HL-60 (cell line): ENCODE measurements at places on chromosomes 2 and 18.

DNA sequence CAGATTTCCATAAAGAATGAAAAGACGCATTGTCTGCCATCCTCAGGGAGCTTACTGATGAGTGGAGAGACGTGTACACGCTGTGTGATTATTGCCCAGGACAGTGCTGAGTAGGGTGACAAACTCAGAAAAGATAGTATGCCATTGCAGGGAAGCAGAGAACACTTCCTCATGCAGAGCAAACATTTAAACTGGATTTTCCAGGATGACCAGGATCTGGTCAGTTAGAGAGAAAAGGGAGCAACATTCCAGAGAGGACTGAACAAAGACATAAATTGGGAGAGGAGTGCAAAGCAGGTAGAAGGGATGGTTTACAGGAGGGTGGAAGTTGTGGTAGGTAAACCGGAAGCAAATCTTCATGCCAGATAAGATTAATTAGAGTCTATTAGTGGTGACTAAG is 2.3 kb downstream of the SLC9A2 start:
- DNase-seq = no peak

DNA sequence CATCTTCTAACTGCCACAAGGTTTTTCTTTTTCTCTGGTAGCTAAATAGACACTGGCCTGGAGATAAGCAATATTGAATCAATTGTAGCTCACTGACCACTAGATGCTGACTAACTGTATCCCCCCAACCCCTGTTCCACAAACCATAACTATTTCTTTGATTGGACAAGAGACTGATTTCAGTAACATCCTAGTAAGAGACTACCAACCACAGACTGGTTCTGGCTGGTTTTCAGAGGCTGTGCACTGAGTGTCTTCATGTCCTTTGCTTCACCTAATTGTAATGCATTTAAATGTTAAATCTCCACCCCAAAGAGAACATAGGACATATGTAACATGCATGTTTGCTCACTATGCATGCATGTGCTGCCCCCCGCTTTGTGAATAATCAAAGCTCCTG is 3.2 kb upstream of the AAK1 start:
- DNase-seq = no peak

DNA sequence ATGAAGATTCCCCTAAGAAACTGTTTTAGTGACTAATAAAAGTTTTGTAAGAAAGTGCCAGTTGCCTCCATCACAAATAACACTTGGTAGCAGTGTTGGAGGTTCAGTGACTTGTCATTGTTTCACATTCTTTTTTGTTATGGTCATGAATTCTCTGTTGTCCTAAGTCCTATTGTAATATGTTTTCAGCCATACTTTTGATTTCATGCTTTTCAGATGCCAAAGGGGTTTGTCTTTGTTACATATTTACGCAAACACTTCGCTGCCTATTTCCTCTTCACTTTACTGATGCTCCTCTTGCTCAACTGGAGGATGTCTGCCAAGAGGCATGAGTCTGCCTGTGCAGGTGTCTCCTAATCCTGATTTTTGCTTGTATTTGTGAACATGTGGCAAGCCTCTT is 66.6 kb downstream of the PHLPP1 start:
- peak; percentile 28 for DNase-seq

GRCh38 chr18:58303363-58303762 is 259.3 kb downstream of the NEDD4L start:
- DNase-seq = no peak

GRCh38 chr2:182698671-182699070 is 17.4 kb upstream of the DNAJC10 start:
- no peak for DNase-seq

- DNase-seq = no peak
These were observed 68.7 kb downstream of the PXDN start for GRCh38 chr2:1675633-1676032.

DNA sequence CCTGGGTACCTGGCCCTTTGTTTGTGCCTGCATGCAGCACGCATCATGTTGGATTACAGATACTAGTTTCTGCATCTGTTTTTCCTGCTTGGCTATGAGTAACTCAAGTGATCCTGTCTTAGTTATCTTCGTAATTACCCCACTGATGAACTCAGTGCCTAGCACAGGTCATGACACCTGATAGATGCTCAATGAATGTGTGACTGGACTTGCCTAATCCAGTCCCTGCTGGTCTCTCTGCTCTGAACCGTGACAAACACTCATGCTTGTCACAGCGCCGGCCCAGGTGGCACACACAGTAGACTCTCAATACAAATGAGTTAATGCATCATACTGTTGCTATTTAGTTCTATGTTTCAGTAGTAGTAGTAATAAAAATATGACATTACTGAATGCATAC is 31.2 kb upstream of the NTSR2 start:
- DNase-seq = no peak

GRCh38 chr2:25597881-25598280 is 75.5 kb downstream of the DTNB start:
- DNase-seq = no peak

GRCh38 chr2:229868794-229869193 is 53.0 kb downstream of the TRIP12 start:
- DNase-seq = no peak

DNA sequence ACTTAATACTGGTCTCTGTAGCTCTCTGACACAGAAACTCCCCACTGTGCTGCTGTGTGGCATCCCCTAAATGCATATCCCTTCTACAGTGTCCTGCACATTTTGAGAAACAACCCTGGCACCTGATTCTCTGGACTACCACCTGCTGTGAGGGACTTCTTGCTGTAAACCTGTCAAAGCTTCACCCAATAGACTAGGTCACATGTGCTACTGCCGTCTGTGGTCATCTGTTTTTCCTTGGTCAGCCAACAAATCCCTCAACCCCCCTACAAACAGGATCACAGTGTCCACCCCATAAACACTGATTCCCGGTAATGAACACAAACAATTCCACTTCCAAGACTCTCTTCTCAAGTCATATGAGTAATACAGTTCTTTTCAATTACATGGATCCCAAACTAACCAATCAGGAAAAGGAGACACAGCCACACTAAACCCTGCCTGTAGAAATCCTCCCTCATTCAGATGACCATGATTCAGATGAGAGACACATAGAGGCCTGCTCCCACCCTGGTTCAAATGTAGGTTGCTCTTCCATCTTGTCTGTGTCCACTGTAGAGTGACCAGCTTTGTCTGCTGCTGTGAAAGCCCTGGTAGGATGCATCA is 1157.4 kb downstream of the RPIA start:
- no peak for DNase-seq

GRCh38 chr2:222939208-222939856 is 78.5 kb downstream of the ACSL3 start:
- DNase-seq = peak; percentile 73

DNA sequence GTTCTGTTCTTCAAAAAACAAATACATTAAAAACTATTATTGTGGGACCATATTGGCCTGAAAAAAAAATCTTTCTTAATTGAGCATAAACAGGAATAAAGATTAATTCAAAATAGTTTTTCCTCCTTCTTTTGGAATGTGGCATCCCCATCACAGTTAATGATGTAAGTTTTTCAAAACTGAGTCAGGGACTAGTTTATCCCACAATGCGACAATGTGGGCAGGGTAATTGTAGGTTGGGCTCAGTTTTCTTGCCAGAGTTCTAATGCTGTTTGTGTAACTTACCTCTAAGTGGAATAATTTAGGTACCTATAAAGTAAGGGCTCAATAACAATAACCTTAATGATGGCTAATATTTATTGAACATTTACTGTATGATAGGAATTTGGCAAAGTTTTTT is 82.0 kb downstream of the PMS1 start:
- no peak for DNase-seq

GRCh38 chr2:188949046-188949818 is 24.9 kb upstream of the COL3A1 start:
- no peak for DNase-seq

DNA sequence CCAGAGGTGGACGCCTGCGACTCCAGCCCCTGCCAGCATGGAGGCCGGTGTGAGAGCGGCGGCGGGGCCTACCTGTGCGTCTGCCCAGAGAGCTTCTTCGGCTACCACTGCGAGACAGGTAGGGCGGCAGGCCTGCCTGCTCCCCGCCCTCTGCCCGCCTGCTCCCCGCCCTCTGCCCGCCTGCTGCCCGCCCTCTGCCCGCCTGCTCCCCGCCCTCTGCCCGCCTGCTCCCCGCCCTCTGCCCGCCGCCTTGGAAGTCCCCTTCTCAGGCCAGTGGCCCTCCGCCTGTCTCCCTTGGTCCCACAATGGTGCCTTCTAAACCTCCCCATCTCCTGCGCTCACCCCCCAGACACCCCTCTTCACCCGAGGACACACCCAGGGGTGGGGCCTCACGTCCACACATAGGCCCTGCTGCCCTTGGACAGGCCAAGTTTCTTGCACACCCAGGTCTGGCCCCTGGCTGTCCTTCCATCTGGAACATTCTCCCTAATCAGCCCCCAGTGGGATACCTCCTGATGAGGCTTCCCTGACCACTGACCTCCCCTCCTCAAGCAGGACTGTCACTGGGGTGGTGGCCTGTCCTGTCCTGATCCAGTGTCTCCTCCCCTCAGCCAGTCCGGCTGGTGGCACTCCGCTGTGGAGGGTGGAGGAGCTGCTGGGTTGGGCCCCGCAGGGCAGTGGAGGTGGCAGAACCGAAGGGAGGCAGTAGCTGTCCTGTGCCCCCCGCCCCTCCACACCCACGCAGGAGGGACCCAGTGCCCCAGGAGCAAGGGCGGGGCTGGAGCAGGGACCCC is 37.9 kb downstream of the MTERF4 start:
- DNase-seq = no peak

GRCh38 chr18:39564716-39565115 is 1999.1 kb upstream of the CELF4 start:
- no peak for DNase-seq

DNA sequence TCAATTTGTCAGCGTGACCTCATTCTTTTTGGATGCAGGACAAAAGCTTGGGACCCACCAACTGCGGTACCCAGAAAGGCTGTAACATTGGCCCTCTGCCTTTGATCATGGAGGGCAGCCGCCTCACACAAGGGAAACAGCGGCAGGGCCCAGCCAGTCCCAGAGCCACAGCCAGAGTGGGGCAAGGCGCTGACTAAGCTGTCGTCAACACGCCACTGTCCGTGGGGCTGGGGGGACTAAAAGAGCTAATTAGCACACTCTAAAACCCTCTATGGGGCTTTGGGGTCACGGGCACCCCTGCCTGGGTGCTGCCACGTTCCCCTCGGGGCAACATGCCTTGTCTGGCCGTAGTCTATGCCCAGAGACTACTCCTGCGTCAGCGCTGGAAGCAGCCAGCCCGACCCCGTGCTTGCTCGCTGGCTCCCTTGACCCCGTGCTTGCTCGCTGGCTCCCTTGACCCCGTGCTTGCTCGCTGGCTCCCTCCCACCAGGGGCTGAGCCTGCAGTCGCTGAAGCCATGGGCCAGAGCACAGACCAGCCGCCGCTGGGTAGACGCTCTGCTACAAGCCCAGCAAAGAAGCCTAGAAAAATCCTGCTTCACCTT is 598.4 kb downstream of the MBD2 start:
- DNase-seq = no peak

DNA sequence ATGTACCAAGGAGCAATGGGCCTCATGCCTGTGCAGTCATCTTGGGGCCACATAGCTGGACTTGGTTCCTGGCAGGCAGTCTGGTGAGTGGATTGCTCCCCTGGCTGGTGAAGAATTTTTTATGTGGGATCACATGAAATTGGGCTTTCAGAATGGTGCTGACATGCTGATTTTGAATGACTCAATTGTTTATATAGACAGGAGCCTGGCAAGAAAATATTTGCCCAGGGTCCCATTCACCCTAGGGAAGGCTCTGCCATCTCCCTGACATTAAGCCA is 266.9 kb downstream of the DYSF start:
- no peak for DNase-seq
